ENCODE measurements at places on chromosomes 6 and 20.

- DNase-seq, result no peak
Measured at GRCh38 chr6:129597023-129597713, 112.8 kb downstream of the ARHGAP18 start.

DNA sequence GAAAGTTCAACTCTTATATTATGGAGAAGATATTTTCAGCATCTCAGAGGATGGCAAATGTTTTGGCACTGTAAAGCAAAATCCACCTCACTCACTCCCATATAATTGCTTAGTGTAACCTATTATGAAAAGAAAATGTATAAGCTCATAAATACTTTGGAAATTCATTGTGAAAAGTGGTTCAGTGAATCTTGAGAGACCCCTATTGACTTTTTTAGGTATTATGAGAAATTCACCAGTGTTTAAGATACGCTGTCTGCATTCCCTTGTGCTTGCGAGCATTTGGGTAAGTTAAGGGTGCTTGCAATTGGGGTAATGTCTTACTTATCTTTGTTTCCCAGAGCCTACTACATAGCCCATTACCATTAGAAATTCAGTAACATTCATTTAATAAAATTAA is 66.3 kb upstream of the BMP5 start:
- DNase-seq, result no peak

DNA sequence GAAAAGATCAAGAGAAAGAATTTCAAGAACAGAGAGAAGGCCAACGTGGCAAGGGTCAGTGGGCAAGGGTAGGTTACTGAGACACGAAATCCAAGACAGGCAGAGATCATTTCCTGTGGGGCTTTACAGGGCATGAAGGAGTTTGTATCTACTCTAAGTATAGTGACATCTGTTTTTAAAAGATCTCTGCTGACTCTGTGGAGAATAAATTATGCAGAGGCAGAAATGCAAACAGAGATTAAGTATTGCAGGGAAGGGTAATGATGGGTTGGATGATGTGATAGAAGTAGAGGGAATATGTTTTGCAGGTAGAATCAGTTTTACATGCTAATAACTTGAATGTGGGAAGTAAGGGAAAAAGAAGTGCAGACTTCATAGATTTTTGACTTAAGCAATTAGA is 243.5 kb downstream of the FRK start:
- DNase-seq, result no peak

- DNase-seq, result no peak
Measured at GRCh38 chr20:32113591-32114260, 4.2 kb downstream of the TM9SF4 start.

- DNase-seq, result no peak
Measured at GRCh38 chr6:63689421-63689820, 53.8 kb downstream of the PHF3 start.

GRCh38 chr6:38155144-38155543 is 335.6 kb downstream of the ZFAND3 start:
- DNase-seq, result no peak

DNA sequence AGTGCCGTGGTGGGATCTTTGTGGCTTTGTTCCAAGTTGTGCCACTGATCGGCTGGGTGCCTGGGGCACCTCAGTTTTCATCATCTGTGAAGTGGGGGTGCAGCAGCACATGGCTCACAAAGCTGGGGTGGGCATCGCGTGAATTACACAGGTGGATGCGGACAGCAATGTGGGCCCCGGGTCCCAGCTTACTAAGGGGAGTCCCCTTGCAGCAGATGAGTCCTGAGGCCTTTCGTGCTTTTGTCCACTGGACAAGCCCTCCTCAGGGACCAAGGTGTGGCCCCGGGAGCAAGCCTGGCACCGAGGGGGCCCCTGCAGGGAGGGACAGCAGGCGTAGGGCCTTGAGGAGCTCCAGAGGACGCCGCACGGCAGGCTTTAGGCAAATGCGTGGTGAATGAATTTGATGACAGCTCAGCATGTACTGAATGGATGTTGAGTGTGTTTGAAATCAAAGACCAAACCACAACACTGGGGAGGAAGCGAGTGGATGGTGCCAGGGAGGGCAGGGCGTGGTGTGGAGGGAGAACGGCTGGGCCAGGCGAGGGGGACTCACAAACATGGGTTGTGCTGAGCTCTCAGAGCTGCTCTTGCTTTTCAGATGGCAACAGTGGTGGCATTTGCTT is 53.2 kb downstream of the IRF4 start:
- DNase-seq, result no peak

DNA sequence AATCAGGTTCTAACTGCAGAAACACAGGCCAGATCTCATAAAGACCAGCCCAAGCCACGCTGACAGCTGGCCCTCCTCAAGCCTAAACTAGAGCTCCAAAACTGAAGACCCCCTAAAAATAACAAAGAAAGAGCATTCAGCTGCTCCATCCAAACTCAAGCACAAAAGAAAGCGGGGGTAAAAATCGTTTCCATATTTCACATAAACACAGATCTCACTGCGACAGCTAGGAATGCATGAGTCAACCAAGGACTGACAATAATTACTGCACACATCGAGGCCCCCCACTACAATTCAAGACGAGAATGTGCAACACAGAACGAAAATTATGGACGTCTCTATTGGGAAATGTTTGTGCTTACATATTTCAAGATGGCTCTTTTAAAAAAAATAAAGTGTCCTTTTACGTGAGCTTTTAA is 31.1 kb downstream of the CNKSR3 start:
- DNase-seq, result no peak

- DNase-seq, result no peak
Measured at GRCh38 chr6:170111816-170112582, 178.9 kb downstream of the DLL1 start.

DNA sequence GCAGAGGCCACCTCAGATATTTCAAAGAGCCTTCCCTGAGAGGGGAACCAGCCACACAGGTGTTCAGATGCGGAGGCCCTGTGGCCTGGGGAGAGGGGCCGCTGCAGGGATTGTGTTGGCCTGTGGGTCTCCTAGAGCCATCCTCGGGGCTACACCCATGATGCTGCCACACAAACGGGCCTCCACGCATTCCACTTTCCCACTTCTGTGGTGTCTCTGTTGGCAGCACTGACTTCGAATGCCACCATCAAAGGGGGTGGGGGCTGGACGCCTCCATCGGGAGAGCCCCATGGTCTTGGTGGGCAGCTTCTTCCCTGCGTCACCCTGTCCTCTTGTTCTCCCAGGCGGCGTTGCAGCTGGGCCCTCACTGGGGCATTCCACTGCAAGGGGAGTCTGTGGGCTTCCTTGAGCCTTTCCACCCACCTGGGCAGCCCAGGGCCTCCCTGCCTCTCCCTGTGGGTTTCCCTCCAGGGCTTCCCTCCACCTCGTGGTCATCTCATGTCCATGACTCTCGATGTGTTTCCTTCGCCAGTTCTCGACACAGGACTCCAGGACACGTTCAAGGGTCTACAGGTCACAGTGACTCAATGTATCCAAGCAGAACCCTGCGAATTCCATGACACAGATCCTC is 145.5 kb downstream of the ERMARD start:
- no peak for DNase-seq

DNA sequence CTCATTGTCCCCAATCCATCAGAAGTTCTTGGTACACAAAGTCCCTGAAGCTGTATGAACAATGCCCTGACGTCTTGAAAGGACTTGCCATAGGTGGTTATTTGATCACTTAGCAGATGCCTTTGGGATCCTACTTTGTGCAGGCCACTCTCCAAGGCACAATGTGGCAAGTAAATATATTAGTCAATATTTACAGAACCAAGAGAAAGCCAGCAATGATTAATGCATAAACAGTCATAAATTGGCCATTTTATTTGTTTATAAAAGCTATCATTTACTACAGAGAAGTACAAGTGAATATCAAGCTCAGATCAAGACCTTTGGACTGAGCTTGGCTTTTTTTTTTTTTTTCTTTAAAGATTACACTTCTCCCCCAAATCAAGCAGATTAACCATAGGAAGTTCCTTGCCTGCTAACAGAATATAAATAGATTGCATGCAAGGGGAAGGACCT is 161.8 kb downstream of the MTHFD1L start:
- no peak for DNase-seq

- no peak for DNase-seq
Measured at GRCh38 chr20:20174089-20174835, 121.9 kb downstream of the CFAP61 start.

DNA sequence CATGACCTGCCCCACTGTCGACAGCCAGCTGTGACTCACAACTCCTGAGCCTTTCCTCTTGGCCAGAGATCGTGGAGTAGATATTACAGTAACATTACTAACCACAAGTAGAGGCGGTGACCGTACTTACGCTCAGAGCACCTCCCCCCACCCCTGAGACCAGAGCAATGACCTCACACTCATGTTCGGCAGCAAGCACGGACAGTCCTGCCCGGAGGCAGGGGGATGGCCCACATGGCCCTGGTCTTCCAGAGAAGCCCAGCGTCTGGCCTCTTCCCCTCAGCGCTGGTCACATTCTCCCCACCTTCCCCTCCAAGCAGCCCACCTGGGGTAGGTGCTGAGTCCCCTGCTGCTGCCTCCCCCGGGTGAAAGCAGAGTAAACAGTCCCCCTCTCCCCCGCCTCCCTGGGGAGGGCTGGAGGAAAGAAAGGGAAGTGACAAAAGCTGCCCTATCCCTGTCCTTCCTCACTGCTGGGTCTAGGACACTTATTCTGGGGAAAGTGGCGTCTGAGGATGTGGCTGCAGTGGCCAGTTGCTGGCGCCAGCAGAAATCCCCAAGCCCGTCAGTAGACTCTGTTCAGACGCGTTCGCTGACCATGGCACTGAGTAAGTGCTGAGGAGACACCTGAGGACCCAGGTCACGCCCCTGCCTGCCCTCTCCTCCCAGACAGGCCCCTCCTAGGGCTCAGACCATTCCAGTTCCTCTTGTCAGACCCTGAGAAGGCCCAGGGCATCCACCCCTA is 68.5 kb downstream of the MRPL14 start:
- no peak for DNase-seq

DNA sequence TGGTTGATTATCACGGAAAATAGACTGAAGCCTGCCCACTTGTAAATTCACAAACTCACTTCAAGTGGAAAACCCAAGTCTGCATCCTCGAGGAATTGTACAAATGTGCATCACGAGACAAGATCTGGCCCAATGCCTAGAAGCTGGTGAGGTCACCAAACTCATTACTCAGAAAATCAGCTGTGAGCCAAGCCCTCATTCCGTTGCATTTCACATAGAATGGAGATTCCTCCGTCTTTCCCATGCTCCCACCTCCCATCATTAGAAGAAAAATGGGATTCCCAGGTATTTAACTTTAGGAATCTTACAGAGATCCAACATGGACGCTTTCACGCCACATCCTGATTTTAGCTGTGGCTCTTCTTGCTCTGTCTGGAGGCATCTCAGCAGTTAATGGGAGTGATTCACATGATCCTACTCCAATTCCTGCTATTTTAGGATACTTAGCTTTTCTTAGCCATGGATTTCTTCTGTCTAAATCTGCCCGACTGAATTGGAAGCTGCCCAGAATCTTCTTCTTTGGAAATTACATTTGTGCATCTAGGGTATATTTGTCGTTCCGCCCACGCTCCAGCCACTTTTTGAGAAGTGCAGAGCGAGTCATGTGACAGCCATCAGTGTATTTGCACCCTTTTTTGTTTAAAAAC is 68.7 kb upstream of the STMND1 start:
- no peak for DNase-seq

GRCh38 chr6:37313723-37314486 is 39.9 kb upstream of the RNF8 start:
- no peak for DNase-seq

- no peak for DNase-seq
Measured at GRCh38 chr20:57826666-57827287, 117.0 kb upstream of the PMEPA1 start.

- no peak for DNase-seq
Measured at GRCh38 chr20:63364801-63365585, 3.8 kb upstream of the CHRNA4 start.

GRCh38 chr20:22821081-22821727 is 213.9 kb upstream of the SSTR4 start:
- DNase-seq, result no peak

GRCh38 chr6:89079511-89080234 is 878 bp upstream of the PNRC1 start:
- no peak for DNase-seq

GRCh38 chr6:90146921-90147649 is 149.6 kb downstream of the BACH2 start:
- DNase-seq, result no peak

DNA sequence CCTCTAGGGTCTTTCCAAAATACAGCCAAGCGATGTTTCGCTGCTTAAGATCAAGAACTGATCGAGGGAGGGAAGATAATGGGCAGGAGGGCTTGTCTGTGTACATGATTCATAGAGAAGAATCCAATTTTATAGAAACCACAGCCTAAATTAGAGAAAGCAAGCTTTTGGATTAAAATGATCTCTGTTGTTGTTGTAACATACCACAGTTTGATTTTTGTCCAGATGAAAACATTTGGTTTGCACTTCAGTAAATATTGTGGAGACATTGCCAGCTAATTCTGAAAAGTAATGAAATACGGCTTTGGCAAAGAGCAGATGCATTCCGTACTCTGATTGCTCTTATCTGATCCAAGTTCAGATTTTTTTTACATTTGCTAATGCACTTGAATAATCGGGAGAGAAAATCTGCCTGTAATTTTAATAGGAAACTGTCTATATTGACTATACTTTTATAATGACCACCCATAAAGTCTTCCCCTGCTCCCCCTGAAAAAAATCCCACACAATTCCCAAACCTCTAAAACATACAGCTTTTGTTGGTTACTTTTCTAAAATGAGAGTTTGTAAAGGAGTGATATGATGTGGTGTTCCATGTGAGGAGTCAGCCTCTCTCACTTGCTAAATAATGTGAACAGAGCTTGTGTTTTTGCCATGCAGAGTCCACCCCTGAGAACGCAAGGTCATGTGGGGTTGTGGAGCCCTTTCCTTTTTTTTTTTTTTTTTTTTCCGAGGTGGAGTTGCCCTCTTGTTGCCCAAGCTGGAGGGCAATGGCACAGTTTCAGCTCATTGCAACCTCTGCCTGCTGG is 199.9 kb downstream of the DTNBP1 start:
- no peak for DNase-seq

Measured in stimulated activated CD4-positive, alpha-beta T cell treated with anti-CD3 and anti-CD28 coated beads, Interleukin-1b, Interleukin-23, amount 100 ng/mL, for 1 hour (primary cell).